ENCODE measurements at places on chromosomes 5 and 9. TPM values are rescaled to one million over a fixed set of nuclear protein-coding genes. Genes with fewer than 3 reads are reported as not detected.

SLC25A2 gene
- 0.46 TPM for total RNA-seq

GRCh38 chr5:168893283-168893682, 314.1 kb upstream of the PANK3 start:
- no peak for DNase-seq

KIF24 gene
- total RNA-seq = 0.74 TPM

CLIC3 gene
- total RNA-seq = 1.9 TPM

CDC25C gene
- not detected for total RNA-seq

DNA sequence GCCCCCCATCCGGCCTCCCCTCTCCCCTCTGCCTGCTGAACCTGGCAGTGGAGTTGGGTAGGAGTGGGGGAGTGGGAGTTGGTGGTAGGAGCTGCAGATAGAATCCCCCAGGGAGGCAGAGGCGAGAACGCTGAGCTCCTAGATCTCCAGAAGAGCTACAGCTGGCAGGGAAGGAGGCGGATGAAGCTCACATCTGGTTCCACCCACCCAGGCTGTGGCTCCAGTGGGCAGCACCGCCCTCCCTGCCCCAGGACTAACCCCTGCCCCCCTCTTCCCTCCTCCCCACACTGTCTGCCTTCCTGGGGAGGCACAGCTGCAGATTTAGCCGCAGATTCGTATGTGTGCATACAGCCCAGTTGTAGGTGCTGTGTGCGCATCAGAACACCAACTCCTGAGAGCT, 34.2 kb downstream of the C9orf50 start:
- no peak for DNase-seq

- DNase-seq = no peak
Observed at GRCh38 chr5:68405026-68405684, 189.6 kb downstream of the PIK3R1 start.

- DNase-seq = no peak
Observed at GRCh38 chr5:17709011-17709710, 74.9 kb downstream of the TAF11L14 start.

GRCh38 chr5:18243846-18244245, 609.6 kb downstream of the TAF11L14 start:
- DNase-seq = no peak

Data from posterior vena cava (tissue), 2 donors.